Mesothelial cell of epicardium (in vitro differentiated cells): ENCODE measurements at places on chromosomes 16 and 17. TPM values are rescaled to one million over a fixed set of nuclear protein-coding genes. Genes with fewer than 3 reads are reported as not detected.

The CCL8 gene
- not detected in 3 replicates for total RNA-seq

DNA sequence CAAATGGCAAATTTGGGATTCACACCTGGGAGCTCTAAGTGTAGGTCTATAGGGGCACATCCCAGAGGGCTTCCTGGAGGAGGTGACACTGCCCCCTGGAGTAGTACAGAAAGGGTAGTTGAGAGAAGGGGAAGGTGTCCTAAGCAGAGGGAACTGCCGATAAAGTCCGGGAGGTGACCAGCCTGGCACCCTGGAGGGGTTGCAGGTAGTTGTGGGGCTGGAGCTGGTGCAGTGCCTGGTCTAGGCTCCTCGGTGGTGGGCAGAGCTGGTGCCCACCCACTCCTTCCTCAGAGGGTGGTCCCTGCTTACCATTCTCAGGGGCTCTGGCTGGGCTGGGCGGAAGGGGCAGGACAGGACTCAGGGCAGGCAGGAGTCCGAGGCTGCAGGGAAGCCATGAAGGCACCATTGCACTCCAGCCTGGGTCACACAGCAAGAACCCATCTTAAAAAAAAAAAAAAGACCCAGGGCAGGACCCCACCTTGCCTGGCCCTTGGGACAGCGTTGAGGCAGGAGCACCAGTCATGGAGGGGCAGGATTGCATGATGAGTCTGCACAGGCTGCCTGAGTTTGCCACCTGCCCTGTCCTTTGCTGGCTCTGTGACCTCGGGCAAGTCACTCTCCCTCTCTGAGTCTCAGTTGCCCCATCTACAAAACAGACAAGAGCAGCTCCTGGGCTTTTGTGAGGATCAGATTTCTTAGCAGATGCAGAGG lies 43.8 kb downstream of the LAT start:
- no peak for DNase-seq

GRCh38 chr17:19305761-19306159 lies 56.8 kb downstream of the B9D1 start:
- no peak for DNase-seq

DNA sequence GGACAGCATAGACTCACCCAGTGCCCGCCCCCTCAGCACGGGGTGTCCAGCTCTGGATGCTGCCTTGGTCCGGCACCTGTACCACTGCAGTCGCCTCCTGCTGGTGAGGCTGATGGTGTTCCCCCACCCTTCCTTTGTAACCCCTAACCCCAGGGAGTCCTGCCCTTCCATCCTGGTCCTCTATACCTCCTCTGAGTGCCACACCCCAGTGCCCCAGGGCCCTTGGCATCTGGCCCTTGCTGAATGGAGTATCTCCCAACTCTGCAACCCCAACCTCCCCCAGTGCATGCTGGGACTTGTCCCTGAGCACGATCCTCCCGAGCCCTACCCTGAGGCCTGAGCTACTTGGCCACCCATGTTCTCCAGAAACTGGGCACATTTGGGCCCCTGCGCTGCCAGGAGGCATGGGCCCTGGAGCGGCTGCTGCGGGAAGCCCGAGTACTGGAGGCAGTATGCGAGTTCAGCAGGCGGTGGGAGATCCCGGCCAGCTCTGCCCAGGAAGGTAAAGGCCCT lies 15.8 kb downstream of the RIPOR1 start:
- no peak for DNase-seq

- no peak for DNase-seq
Measured at GRCh38 chr17:56992364-56992763, 14.4 kb downstream of the SCPEP1 start.
